ENCODE measurements at places on chromosomes 2 and 18.

DNA sequence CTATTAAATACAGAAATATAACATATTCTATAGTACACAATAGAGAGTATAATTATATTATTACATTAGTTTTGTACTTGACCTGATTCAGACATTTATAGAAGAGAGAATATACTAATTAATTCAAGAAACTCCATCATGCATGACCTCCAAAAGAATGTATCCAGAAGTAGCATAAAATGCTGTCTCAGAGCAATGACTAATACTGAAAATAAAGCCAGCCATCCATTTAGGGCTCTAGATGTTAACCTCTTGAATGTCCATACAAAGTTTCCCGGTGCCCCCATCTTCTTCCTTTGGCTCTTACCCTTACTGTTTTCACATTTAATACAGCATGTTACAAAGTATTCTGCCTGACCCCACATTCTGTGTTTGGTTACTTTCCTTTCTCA, 102.0 kb downstream of the ARHGAP15 start:
- DNase-seq: no peak

GRCh38 chr18:59621027-59621426, 76.2 kb downstream of the CCBE1 start:
- no peak for DNase-seq

DNA sequence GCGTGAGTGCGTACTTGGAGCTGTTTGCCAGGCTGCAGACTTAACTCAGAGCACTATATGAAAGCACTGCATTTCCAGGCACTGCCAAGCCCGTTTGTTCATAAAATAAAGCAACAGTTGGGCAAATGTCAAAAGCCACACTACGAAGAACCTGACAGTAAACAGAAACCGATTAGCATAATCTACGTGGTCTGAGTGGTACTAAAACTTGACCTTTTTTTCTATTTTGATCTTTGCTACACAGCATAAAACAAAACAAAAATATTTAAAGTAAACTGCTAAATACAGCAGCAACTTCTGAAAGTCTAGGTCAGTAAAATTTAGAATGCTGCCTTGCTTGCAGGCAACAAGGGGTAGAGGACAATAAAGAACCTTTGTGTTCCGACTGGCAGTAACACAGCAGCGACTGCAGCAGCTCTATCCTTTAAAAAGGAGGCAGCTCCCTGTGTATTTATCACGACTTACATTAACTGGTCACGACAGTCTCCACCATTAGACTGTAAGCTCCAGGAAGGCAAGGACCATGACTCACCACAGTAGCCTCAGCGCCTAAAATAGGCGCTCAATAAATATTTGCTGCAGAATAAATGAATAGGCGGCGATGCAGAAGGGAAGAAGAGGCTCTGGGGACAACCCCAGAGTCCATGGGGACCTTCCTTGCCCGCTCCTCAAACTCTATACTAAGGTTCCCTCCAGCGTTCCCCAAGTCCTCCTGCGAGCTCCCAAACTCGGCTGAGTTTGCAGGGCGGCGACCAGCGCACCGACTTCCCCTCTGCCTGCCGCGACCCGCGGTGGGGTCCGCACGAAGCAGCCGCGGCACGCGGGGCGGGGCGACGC, 902 bp downstream of the SS18 start:
- peak; percentile 58 for DNase-seq

- DNase-seq: no peak
These were observed 256.3 kb upstream of the PKDCC start for GRCh38 chr2:41791523-41791922.

- DNase-seq: no peak
These were observed 52.5 kb downstream of the FAM117B start for GRCh38 chr2:202687276-202687675.

DNA sequence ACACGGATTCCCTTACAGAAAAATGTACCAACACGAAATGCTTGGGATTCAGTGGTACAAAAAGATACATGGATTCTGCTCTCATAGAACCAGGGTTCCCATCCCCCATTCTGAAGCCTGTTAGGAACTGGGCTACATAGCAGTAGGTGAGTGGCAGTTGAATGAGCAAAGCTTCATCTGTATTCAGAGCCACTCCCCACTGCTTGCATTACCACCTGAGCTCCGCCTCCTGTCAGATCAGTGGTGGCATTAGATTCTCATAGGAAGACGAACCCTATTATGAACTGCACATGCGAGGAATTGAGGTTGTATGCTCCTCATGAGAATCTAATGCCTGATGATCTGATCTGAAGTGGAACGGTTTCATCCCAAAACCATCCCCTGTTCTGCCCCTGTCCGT, 246.4 kb downstream of the DYM start:
- DNase-seq: no peak

GRCh38 chr18:63930773-63931354, 18.2 kb upstream of the HMSD start:
- DNase-seq: no peak

DNA sequence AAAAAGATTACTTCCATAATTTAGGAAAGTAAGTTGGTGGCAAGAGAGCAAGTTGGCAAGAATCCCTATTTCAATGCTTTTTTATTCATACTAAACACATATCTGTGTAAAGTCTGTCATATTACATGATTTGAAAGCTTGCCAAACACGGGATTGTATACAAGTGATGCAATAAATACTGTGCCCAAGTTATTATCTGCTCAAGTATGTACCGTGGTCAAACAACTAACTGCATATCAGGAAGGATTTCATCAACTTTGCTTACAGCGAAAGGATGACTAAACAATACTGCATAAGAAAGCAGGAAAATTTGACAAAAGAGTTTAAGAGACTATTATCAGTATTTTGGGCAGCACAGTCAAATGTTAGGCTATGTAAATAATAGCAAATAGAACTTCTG, 69.6 kb upstream of the SCN1A start:
- no peak for DNase-seq

- DNase-seq: no peak
These were observed 382.6 kb downstream of the RAD51AP2 start for GRCh38 chr2:17135619-17136018.

GRCh38 chr2:10095175-10095574, 15.0 kb upstream of the CYS1 start:
- DNase-seq: no peak

DNA sequence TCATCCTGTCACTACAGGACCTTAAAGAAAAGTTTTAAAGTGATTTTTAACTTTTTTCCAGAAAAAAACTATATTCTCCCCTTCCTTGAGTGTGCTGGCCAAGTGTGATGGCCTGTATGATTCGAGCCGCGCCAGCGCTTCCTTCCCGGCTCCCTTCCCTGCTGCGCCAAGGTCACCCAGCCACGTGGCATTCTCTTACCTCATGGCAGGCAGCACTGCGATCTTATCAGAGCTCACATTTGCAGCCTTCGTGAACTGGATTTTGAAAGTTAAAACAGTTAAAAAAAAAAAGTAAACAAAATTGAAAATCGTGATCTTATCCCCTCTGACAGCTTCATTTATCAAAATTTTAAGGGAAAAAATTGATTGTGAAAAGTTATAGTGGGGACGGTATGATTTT, 279.8 kb downstream of the PTGR3 start:
- DNase-seq: no peak

DNA sequence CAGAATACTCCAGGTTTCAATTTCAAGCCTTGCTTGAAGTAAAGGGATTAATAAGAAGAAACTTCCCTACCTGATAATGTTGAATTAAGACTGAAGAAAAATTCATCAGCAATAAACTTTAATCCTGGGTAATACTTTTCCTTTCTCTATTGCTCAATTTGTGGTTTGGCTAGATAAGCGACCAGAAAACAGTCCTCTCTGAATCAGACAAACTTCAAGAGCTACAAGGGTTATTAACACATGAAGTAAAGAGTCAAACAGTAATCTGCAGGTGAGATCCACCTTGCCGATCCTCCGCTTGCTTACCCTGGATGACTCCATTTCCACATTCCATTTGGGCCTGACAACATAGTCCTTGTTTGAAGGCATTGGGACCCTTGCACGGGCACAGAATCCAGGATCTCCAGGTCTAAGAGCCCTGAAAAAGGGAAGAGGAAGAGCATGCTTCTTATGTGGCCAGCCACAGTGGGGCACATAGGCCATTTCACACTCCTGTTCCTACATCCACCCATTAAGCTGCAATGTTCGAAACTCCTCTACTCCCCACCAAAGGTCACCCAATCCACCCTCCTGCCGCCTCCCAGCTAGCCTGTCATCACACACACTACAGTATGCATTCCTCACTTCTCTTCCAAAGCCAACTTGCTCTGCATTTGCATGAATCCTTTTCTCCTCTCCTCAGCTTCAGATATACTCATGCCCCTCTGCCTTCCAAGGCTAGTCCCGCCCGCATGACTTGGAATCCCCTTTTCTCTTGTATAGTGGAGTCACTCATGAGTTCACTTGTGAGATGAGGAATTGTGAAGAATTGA, 39.8 kb downstream of the IWS1 start:
- no peak for DNase-seq

DNA sequence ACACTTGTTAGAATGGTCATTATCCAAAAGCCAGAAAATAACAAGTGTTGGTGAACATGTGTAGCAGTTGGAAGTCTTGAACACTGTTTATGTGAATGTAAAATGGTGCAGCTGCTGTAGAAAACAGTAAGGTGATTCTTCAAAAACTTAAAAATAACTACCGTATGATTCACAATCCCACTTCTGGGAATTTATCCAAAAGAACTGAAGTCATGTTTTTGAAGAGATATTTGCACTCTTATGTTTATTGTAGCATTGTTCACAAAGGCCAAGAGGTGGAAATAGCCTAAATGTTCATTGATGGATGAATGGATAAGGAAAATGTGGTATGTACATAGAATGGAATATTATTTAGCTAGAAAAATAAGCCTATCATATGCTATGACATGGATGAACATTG, 6.3 kb upstream of the SPP2 start:
- DNase-seq: no peak

DNA sequence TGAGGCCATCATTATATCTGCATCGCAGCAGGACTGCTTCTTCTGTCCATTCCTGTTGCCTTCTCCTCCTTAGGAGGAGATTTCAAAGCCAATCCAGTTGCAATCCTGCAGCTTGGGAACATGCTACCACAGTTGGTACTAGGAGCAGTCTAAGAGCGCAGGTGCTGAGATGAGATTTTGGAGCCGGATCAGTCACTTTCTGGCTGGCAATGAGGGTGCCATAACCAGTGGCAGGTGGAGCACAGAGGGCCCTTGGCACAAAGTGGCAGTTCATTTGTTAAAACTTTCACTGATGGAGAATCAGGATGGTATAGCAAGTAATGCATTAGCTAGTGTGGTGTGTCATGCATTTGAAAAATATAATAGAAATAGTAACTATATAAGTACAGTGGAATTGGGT, 173.7 kb upstream of the ATP5MC3 start:
- DNase-seq: no peak

- no peak for DNase-seq
These were observed 86.1 kb upstream of the BCL2L11 start for GRCh38 chr2:111034606-111035005.

DNA sequence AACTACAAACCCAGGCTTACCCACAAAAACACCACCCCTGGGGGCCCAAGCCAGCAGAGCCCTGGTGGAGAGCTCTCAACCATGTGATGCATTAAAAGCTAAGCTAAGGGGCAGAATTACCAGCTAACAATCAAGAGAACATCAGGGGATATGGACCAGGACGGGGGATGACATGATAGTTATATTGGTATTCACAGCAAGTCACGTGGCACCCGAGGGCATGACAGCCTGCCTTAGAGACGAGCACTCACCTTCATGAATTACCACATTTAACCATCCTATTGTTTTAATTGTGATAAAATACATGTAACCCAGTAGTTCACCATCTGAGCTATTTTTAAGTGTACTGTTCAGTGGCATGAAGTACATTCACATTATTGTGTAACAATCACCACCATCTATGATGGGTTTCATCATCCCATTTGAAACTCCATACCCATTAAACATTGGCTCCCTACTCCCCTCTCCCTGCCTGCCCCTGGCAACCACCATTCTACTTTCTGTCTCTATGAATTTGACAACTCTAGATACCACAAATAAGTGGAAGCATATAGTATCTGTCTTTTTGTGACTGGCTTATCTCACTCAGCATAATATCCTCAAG, 245.6 kb downstream of the ANAPC1 start:
- DNase-seq: no peak

DNA sequence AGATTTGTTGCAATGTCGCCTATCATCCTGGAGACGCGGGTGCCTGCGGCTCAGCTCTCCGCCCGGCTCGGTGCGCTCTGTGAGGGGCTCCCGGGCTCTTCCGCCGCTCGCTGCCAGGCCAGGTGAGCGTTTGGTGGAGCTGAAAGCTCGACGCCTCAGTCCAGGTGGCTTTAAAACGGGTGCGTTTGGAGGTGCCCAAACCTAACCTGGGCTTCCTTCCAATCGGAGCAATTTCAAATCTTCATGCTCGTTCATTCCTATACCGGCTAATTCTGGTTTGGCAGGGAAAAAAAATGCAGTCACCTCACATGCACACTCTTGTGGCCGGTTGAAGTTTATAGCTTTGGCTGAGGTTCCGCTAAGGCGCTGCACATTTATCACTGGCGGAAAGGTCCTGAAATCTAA, at the start of gene SLC16A14:
Gene SLC16A14, minus strand, starts transcription at position 274 of the 405 bp plus-strand sequence. CDS start 9,572 bp downstream, outside the sequence.
- peak; percentile 14 for DNase-seq

DNA sequence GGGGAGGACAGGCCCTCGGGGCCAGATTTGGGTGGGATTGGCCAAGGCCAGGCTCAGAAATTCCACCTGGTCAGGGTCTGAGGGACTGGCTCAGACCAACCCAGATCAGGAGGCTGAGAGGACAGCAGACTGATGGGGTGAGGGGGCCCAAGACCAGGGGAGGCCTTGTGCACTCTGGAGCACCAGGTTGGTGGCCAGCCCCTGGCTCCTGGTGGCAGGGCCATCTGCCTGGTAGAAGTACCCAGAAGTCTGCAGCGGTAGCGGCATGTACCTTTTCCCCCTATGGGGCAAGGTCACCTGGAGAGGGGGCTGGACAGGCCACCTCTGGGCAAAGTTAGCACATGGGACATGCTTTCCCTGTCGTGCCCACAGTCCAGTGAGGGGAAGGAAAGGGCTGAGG, 21.2 kb upstream of the ODC1 start:
- no peak for DNase-seq

DNA sequence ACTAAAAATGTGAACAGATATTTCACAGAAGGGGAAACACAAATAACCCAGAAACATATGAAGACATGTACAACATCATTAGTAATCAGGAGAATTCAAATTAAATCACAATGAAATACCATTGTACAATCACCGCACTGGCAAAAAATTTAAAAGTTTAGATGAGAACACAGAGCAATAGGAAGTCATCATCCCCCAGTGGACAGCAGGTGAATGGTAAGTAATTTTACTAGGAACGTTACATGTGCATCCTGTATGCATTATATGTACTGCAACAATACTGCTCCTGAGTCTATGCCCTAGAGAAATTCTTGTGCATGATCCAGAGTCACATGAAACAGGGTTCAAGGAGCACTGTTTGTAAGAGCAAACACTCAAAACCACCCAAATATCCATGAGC, 713.8 kb downstream of the NRXN1 start:
- DNase-seq: no peak

DNA sequence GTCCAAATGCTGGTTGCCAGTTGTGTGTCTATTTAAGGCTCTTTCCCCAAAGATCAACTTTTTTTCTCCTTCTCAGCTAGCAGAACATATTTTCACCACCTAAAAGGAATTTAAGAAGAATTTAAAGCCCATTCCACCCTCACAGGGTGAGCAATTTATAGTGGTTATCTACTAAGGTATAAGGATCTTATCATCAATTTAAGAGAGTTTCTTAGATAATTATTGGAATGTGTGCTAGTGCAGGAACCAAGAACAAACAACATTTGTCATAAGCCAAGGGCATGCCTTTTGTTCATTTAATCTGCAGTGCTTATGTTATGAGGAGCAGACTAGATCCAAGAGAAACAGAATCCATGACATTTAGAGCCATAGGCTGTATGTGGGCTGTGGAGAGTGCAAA, 37.2 kb downstream of the NLRC4 start:
- no peak for DNase-seq
